Stimulated activated CD8-positive, alpha-beta memory T cell treated with anti-CD3 and anti-CD28 coated beads, Interleukin-7, amount 100 ng/mL, for 1 hour (primary cell): ENCODE measurements at places on chromosomes 3 and 15.

GRCh38 chr3:101676216-101676764 is 642 bp downstream of the ZBTB11 start:
- peak; percentile 86 for DNase-seq

- no peak for DNase-seq
Observed at GRCh38 chr3:61928039-61928438, 366.7 kb downstream of the PTPRG start.

DNA sequence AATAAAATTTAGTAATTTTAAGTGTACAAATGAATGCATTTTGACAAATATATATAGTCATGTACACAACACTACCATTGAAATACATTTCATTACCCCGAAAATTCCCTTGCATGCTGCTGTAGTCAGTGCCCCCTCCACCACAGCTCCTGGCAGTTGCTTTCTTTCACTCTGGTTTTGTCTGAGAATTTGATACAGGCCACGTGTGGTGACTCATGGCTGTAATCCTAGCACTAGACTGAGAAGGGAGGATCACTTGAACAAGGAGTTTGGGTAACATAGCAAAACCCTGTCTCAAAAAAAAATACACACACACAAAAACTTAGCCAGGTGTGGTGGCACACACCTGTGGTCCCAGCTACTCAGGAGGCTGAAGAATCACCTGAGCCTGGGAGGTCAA is 65.4 kb downstream of the TFRC start:
- no peak for DNase-seq

DNA sequence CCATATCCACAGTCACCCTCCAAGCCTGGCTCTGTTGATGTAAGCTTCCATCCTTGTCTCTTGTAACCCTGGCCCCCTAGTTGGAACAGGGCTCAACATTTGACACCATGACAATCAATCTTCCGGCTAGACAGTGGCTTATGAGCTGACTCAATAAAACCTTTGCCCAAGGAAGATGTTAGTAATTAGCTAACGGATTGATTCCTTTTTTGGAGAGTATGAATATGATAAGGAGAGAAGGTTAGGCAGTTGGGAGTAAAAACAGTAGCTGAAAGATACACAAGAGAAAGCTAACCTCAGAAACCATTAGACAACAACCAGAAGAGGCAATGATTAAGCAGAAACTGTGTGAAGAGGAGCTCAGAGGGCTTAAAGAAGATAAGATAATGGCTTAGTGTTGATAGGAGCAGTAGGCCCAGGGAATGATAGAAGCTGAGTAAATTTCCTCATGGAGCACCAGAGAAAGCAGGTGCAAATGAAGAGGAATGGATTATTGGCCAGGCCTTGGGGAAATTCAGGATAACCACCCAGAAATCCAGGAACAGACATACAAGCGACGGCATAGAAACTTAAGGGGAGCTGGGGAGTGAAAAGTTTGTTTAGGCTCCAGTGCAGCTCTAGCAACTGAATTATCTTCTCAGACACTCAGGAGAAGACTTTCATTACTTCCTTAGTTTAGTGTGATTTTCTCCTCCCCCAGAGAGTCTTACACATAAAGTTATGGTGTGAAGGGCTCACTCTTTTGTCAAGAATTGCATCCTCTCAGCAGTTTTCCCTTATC is 7.8 kb upstream of the RFX7 start:
- no peak for DNase-seq

GRCh38 chr15:90599644-90600043 is 69.9 kb downstream of the CRTC3 start:
- no peak for DNase-seq

- DNase-seq = no peak
Observed at GRCh38 chr3:112489674-112490479, 9.4 kb downstream of the BTLA start.

- DNase-seq = no peak
Observed at GRCh38 chr3:20842594-20843436, 656.8 kb upstream of the SGO1 start.

DNA sequence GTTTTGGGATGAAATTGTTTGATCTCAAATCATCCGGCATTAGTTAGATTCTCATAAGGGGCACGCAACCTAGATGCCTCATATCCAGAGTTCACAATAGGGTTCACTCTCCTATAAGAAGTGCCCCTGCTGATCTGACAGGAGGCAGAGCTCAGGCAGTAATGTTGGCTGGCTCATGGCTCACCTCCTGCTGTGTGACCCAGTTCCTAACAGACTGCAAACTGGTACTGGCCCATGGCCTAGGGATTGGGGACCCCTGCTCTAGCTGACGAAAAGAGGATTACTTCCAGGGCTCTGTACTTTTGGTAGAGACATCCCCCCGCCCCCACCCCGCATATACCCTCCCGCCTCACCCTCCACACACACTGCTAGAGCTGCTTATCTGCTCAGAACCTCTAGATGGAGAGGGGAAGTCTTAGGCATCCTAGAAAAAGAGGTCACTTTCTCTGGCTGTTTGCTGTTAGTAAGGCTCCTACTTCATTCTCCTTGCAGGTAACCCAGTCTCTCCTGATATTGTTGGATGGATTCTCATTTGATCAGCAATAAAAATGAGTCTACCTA is 923.1 kb downstream of the CADM2 start:
- no peak for DNase-seq
